Left renal cortex interstitium (tissue), 4 donors: ENCODE measurements at places on chromosomes 5 and 9.

GRCh38 chr9:91837981-91838731 lies 111.9 kb downstream of the ROR2 start:
- no peak for DNase-seq

DNA sequence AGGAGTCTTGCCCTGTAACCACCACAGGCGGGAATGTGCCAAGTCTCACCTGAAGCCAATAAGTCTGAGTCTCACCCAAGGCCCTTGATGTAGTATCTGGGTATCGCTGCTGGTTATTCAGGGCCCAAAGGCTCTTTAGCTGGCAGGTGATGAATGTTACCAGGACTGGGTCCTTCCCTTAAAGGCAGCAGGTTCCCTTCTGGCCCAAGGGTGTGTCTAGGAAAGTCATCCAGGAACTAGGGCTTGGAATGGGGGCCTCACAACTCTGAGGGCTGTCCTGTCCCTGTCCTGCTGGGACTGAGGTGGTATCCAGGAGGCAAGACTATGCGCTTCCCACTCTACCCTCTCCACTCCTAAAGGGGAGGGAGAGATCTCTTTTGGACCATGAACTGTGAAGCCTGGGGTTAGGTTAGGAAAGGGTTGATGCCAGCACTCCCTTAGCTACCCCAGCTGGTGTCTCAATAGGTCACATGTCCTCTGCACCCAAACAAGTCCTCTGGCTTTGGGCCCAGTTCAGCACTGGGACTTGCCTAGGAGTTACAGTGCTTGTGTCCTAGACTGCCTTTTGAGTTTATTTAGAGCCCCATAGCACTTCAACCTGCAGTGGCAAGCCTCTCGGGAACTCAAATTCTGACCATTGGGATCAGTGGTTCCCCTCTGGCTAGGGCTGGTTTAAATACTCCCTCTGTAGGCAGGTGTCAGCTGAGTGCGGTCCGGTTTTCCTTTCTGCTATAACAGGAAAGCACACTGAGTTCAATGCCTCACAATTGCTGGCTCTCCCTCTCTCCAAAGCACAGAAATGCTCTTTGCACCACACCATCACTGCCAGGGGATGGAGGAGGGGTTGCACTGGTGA lies 22.5 kb upstream of the RANBP3L start:
- DNase-seq = no peak

DNA sequence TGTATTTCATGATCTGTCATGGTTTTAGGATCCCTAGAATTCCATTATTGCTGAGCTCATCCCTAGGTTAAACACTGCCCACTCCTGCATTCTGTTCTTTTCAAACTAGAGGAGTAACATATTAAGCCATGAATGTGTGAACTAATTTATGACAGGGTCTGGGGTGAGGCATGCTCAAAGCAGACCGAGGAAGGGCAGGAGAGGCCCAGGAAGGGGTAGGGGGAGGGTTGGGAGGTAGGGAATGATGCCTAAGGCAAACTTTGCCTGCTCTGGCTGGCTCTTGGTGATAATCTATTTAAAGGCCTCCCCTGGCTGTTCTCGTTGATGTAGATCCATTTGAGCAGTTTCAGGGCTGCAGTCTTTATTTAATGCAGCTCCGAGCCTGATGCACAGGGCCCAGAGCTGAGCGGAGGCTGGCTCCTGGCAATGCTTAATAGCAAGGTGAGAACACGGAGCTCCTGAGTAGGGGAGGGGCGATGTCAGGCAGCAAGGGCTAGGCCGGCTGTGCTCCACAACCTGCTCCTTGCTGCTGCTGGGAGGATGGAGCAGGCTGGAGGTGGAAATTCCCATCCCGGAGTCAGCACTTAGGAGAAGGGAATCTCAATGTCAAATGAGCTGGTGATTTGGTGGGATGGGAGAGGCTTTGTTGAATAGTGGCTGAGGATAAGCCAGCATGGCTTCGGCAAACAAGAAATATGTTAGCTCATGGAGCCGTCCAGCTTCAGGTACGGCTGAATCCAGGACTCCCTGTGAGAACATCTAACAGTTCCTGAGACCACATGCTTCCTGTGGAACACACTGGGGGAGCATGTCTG lies 73.2 kb upstream of the UNC5A start:
- no peak for DNase-seq

- DNase-seq = no peak
Observed at GRCh38 chr5:129691220-129691619, 56.7 kb upstream of the MINAR2 start.

GRCh38 chr5:7426284-7426683 lies 30.3 kb downstream of the ADCY2 start:
- no peak for DNase-seq
